ENCODE measurements at places on chromosomes 2 and 18. TPM values are rescaled to one million over a fixed set of nuclear protein-coding genes. Genes with fewer than 3 reads are reported as not detected.

DNA sequence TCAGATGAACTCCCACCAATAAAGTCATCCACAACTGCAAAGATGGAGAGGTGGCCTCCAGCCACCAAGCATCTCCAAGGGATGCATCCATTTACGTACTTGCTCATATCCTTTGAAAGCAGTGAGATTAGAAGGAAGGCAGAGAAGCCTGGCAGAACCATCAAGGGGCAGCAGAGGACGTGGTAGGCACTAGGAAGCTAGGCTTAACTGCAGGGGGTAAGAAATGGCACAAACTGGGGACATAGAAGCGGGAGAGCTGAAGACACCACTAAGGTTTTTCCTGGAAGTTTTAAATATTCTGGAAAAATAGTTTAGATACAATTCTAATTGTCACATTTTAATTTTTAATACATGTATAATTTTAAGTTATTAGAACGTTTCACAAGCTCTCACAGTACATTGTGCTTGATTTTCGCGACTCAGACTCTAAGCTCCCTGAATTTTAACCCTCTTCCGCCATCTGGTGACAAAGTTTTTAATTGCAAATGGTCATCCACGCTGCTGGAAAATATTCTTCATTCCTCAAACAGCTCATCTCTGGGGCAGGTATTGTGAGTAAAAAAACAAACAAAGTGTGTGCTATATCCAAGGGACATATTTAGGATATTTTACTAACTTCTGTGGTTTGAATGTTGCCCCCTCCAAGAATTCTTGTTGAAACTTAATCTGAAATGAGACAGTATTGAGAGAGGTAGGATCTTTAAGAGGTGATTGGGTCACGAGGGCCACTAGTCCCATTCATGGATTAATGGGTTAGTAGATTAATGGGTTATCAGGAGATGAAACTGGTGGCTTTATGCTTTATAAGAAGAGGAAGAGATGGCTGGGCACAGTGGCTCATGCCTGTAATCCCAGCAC is 1.6 kb upstream of the PSTPIP2 start:
- peak; percentile 40 for DNase-seq

Gene ANO7
- 0.25 TPM for total RNA-seq

GRCh38 chr2:209986415-209986814 is 16.0 kb upstream of the RPE start:
- no peak for DNase-seq

- DNase-seq, result peak; percentile 75
These were observed 410 bp upstream of the TGIF1 start for GRCh38 chr18:3449512-3450011.

DNA sequence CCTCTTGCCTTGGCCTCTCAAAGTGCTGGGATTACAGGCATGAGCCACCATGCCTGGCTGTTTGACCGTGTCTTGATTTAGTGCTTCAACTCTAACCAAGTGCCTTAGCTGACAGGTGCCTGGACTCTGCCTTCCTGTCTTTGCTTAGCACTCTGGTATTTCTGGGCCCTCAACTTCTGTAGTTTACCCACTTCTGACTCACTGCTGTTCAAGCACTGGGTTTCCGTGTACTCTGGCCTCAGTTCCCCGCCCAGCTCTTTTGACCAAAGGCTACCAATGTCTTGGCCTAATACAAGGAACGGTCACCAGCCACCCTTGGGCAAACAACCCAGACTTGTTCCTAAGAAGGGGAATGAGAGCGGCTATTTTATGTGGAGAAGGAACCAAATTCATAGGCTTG is 35.7 kb upstream of the CABLES1 start:
- no peak for DNase-seq

Gene CTAGE1
- not detected for total RNA-seq

GRCh38 chr2:10124538-10125045 is 2.1 kb downstream of the RRM2 start:
- no peak for DNase-seq

GRCh38 chr2:167957662-167958061 is 289.7 kb downstream of the STK39 start:
- DNase-seq, result no peak

- DNase-seq, result no peak
These were observed 24.3 kb upstream of the DYNC2LI1 start for GRCh38 chr2:43749583-43749982.

GRCh38 chr2:26914659-26915310 is 55.7 kb upstream of the MAPRE3 start:
- DNase-seq, result no peak

GRCh38 chr2:45986509-45986908 is 310.7 kb upstream of the EPAS1 start:
- DNase-seq, result no peak

Gene ZEB2
- total RNA-seq, result 12.3 TPM

DNA sequence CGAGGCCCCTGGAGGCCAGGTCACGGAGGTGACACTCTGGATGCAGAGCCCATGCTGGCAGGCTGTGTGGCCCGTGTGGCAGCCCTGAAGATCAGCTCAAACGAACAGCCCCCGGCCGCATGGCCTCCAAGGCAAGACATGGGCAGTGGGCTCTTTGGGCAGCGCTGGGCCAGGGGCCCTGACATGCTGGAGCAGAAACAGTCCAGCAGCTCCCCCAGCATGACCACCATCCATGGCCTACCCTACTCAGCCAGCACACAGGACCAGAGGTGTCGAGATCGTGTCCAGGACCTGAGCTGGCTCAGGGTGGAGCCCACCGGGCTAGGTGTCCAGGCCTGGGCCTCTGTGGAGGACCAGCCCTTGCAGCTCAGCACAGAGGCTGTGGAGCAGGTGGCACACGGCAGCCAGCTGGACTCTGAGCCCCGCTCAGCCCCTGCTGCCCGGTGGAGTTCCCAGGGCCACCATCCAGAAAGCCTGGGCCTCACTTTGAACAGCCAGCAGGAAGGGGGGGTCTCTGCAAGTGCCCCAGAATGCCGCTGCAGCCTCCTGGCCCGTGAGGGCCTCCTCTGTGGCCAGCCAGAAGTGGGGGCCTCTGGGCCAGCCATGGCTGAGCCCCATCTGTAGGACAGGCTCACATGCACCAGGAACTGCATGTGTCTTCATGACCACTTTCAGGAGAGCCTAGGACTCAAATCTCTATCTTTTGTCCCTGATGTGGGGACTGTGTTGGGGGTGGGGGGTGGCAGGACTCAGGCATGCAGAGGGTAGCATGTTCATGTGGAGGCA is 8.9 kb downstream of the AMER3 start:
- no peak for DNase-seq

DNA sequence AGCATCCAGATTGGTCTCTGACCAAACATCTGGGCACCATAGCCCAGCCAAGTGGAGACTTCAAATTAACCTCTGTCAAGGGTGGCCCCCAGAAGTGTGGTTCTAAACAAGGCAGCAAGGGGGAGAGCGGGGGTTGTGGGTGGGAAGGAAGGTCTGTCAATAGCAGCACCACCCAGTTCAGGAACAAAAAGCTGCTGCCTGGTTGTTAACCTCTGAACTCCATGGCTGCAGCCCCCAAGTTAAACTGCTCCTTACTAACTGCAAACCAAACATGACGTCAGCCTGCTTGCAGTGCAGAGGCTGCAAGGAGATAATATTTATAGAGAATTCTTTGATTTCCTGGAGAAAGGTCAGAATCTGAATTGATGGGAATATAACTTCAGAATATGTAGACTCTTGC is 76.5 kb downstream of the ARL4C start:
- no peak for DNase-seq

- no peak for DNase-seq
These were observed at the start of gene MFSD2B for GRCh38 chr2:24009680-24010476. MFSD2B (plus strand) TSS chr2:24010085; CDS start chr2:24010097, 12 bp downstream.

DNA sequence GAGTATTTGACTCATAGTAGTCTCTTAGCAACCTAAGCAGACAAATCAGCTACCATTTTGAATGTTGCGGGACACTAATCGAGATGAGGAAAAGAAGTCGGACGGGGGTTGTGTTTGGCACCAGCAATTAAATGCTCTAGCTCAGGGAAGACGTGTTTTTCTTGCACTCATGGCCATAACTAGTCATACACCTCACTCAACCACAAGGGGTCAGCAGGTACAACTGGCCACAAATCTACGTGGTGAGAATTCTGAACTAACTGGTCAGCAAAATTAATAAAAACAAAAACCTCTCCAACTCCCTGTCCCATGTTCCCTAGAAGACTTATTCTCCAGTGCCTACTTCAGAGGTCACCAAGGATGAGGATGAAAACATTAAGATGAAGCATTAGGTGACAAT is 1467.8 kb downstream of the DPP10 start:
- no peak for DNase-seq

- no peak for DNase-seq
These were observed 39.8 kb upstream of the SNED1 start for GRCh38 chr2:240958366-240959213.

Measured in CD4-positive, alpha-beta T cell (primary cell).